ENCODE measurements at places on chromosomes 16 and 17.

- no peak for DNase-seq
These were observed 4.3 kb downstream of the TMC6 start for GRCh38 chr17:78124081-78124835.

DNA sequence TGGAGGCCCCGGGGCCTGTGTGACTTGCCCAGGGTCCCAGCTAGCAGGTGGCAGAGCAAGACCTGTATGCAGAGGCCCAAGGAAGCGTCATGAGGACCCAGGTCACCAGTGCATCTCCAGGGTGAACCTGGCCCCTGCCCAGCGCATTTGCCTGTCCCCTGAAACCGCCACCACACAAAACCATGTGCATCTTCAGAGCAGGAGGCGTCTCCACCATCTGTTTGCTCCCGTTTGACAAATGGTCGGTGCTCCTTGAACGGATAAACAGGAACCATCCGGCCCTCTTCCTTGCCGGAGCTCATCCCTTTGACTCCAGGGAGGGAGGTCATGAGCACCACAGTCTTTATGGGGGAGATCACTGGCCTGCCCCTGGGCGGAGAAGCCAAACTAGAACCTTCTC, 62.5 kb downstream of the JPH3 start:
- DNase-seq: no peak

GRCh38 chr17:57823469-57824401, 26.1 kb downstream of the MRPS23 start:
- no peak for DNase-seq

DNA sequence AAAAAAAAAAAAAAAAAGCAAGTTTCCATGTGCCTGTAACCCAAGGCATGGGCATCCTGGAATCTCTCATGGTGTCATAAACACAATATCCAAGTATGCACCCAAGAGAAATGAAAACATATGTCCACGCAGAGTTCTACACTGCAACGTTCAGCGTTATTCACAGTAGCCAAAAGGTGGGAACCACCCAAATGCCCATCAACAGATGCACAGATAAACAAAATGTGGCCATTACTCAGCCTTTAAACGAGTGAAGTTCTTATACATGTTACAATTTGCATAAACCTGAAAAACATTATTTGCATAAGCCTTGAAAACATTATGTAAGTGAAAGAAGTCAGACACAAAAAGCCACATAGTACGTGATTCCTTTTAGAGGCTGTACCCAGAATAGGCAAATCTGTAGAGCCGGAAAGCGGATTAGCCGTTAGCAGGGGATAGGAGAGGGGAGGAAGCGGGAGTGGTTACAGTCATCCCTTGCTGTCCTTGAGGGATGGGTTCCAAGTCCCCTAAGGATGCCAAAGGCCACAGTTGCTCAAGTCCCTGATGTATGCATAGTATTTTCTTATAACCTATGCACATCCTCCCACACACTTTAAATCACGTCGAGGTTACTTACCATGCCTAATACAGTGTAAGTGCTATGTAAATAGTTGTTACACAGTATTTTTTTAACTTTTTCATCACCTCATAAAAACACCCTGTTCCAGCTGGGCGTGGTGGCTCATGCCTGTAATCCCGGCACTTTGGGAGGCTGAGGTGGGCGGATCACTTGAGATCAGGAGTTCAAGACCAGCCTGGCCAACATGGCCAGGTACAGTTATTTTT, 47.3 kb upstream of the DNAH17 start:
- no peak for DNase-seq

DNA sequence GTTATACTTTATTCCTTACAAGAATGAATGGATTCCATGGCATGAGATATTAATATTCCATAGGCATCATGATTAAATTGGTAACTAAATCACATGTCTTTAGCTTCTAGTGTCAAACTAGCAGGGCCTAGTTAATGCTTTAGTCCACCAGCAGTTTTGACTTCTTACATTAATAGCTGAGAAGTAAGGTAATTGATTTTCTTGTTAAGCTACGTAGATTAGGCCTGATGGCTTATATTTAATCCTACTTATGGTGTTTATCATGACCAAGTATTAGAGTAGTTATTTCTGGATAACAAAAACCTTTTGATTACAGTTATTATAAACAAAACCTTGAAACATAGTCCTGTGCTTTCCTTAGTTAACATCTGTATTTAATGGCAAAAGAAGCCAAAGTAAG, 184.5 kb downstream of the TANC2 start:
- no peak for DNase-seq

DNA sequence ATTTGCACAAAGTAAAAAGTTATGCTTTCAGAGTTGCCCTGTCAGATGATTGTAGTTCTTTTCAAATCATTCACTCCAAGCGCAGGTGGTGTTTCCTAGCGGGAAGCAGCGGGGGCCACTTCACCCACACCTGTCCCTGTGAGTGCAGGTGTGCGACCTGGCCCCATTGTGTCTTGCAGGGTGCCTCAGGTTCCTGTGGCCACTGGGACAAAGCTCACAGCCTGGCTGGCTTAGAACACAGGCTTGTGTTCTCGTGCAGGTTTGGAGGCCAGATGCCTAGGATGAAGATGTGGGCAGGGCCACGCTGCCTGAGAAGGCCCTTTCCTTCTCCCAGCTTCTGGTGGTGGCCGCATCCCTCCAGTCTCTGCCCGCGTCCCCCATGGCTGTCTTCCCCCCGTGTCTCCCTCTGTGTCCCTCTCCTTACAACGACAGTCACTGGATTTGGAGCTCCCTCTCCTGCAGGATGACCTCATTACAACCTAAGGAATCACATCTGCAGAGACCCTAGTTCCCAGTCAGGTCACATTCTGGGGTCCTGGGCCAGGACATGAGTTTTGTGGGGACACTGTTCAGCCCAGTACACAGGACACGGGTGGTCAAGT, 90.5 kb downstream of the NPIPB11 start:
- DNase-seq: peak; percentile 53

DNA sequence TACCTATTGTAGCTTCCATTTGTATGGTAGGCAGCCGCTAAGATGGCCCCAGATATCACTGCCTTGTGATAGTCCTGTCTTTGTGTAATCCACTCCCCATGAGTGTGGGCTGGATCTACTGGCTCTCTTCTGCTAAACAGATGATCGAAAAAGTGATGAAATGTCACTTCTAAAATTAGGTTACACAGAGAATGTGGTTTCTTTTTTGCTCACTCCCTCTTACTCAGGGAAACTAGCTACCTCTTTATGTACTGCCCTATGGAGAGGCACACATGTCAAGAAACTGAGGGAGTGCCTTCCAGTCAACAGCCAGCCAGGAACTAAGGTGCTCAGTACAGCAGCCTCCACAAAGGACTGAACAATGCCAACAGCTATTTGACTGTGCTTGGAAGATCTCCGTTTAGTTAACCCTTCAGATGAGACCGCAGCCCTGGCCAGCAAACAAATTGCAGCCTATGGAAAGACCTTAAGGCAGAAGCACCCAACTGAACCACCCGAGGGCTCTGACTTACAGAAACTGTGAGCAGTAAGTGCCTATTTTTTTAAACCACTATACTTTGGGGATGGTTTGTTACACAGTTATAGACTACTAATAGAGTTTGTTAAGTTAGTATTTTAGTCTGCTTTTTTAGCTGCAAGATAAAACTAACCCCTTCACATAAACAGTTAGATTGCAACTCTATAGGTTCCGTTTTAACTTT, 113.2 kb upstream of the MAF start:
- no peak for DNase-seq

DNA sequence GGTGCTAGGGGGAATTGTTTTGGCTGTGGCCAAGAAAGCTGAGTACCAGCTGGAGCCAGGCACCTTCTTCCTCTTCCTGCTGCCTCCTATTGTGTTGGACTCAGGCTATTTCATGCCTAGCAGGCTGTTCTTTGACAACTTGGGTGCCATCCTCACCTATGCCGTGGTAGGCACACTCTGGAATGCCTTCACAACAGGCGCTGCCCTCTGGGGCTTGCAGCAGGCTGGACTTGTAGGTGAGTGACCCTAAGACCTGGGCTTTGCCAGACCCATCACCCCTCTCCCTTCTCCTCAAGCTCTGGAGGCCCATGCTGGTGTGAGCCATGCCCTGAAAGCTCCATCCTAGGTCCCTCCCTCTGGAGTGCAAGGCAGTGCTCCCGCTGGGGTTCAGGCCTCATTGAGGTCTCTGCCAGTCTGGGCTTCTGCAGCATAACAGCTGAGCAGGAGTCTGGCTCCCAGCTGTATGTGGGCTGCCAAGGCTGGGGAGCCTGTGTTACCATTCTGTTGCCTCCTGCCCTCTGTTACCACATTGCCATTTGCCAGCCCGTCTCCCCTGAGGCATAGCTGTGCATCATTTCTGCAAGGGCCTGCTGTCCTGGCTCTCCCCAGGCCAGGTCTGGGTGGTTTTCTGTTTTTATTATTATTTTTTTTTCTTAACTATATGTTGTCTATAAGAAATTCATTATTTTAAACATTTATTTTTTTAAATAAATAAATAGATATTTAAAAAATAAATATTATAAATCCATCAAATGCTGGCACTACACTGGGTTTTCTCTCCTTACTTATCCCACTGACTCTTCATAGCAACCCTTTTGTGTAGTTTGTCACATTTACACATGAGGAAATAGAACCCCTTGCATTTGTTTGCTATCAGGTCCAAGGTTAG, 4.1 kb downstream of the SLC9A5 start:
- no peak for DNase-seq

GRCh38 chr16:53784291-53784690, 80.3 kb downstream of the FTO start:
- DNase-seq: peak; percentile 23

DNA sequence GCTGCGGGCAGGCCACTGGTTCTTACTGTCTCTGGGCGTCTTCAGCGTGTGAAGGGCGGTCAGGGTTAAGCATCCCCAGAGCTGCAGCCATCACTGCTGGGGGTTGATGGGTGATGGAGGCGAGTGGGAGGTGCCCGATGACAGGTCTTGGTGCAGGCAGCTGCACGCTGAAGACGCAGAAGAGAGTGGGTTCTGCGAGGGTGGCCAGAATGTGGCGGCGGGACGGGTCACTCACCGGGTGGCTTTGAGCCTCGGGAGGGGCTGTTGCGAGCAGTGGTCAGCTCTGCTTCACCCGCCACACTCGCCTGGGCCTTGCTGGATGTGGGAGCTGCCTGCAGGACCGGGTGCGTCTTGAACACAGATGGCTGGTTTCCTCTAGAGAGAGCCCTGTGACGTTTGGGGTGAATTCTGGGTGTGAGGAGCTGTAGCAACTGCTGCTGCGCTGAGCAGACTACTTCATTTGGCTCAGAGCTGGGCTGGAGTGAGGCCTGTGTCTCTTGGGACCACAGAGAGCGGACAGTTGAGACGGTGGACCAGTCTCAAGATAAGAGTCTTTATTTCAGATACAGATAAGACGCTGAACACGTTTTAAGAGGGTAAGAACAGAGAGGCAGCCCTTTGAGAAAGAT, 44.6 kb upstream of the ZNF750 start:
- no peak for DNase-seq

- no peak for DNase-seq
These were observed 37.3 kb downstream of the TSC2 start for GRCh38 chr16:2084895-2085625.

- DNase-seq: no peak
These were observed 11.5 kb downstream of the SMG6 start for GRCh38 chr17:2292100-2292499.

DNA sequence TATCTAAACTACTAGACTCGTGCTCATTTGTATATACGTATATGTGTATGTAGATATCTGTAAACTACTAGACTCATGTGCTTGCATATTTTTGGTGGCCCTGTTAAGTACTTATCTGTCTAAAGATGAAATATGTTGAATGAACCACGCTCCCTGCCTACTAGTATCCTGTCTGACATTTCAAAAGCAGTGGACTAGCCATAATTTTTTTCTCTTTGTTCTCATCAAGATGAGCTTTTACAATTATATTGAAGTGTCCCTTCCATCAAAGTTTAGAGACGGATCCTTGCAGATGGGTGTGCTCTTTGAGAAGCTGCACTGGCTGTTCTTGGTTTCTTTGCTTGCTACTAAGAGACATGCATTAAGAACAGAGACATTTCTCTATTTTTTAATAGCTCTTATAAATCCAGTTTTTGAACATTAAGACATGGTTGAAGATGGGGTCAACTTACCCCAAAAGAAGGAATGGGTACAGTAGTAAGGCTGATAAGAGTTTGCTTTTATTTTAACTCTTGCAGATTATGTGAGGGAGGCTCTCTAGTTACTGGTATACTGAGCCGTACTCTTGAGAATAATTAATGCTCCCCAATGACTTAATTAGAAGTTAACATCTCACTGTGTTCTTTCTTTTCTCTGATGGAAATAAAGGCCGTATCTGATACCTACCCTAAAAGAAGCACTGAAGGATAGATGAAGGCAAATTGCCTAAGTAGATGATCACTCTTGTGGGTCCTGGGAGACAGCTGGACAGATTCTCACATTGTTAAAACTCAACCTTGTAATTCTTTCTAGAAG, 3.4 kb downstream of the CNTNAP4 start:
- no peak for DNase-seq

- peak; percentile 30 for DNase-seq
These were observed 750 bp downstream of the TMEM132E start for GRCh38 chr17:34579979-34580684.

- no peak for DNase-seq
These were observed 20.1 kb downstream of the HMOX2 start for GRCh38 chr16:4496305-4496704.

DNA sequence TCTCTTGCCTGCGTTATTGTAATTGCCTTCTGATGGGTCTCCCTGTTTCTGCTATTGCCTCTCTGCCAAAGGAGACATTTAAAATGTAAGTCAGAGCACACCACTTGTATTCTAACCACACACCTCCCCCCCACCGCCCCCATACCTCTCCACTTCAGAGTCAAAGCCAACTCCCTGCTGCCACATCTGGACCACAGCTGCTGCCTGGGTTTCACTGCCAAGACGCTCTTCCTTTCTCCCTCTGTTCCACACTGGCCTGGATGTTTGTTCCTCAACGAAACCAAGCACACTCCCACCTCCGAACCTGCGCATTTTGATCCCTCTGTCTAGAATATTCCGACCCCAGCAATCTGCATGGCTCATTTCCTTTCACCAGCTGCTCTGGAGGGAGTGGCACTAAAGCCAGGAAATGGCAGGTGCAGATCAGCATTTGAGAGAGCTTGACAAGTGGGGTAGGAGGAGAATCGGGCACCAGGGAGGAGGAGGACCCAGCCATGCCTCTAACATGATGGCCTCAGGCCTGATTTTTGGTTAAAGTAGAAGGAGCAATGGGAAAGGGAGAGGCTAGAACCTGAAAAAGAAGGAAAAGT, 92.4 kb upstream of the HS3ST2 start:
- peak; percentile 16 for DNase-seq

GRCh38 chr17:81825841-81826466, 7.1 kb downstream of the MCRIP1 start:
- no peak for DNase-seq

DNA sequence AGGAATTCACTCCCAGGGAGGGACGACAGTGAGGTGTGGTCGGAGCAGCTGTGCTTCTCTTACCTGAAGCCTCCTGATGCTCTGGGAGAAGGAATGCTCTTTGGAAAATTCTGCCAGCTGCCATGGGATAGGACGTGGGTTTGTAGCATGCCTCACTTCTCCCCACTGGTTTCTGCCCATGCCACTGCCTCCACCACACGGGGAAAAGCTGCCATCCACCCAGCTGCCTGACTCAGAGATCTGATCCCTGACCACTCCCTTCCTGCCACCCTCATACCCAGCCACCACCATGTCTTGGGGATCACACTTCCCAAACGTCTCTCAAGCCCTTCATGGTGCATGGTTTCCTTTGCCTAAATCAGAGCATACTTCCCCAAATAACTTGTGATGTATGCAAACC, 80.0 kb downstream of the CPPED1 start:
- no peak for DNase-seq

- no peak for DNase-seq
These were observed 10.5 kb downstream of the ST3GAL2 start for GRCh38 chr16:70428178-70428998.
